Left colon (tissue), 2 donors: ENCODE measurements at places on chromosomes 2 and 18. TPM values are rescaled to one million over a fixed set of nuclear protein-coding genes. Genes with fewer than 3 reads are reported as not detected.

Gene UBE2E3
- 62.5 TPM for total RNA-seq

Gene HADHA
- total RNA-seq, result 294 TPM

Gene EFHD1
- 2.7 TPM for total RNA-seq

DNA sequence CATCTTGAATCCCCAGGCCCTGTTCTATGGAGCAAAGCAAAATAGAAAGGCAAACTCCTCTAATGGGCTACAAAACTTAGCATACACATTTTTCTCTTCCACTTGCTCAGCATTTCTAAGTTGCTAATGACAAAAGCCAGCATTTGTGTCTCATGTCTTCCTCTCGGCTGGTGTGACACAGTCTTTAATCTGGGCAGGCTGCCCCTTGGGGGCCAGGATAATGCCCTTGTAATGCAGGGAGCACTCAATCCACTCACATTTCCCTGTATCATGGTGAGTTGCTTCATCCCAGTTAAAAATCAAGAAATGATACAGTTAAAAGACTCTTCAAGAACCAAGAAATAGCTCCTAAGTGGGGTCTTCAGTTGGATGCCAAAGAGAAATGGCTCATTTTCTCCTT, 109.1 kb upstream of the FBXO11 start:
- DNase-seq, result no peak

GRCh38 chr18:49045585-49045984, 94.8 kb upstream of the SMAD7 start:
- no peak for DNase-seq

GRCh38 chr2:8263901-8264300, 418.0 kb upstream of the ID2 start:
- no peak for DNase-seq
